ENCODE measurements at places on chromosomes 7 and 10.

DNA sequence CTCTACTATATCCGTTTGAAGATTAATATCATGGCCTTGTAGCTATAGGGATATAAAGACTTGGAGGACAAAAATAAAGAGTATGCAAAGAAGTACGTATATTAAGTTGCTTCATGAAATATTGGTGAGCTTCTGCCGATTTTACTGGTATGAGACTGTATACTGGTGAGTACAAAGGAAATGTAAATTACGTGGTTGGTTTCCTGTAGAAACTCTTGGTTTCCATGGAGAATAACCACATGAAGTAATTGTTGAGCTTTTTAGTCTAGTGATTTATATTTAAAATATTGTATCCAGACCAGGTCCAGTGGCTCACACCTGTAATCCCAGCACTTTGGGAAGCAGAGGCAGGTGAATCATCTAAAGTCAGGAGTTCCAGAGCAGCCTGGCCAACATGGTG, 32.2 kb upstream of the GLI3 start:
- DNase-seq: no peak

- DNase-seq: no peak
These were observed 64.6 kb downstream of the GSAP start for GRCh38 chr7:77351539-77352004.

GRCh38 chr7:77940647-77941046, 142.1 kb downstream of the PHTF2 start:
- no peak for DNase-seq

GRCh38 chr7:28782362-28782761, 175.8 kb downstream of the TRIL start:
- DNase-seq: no peak

DNA sequence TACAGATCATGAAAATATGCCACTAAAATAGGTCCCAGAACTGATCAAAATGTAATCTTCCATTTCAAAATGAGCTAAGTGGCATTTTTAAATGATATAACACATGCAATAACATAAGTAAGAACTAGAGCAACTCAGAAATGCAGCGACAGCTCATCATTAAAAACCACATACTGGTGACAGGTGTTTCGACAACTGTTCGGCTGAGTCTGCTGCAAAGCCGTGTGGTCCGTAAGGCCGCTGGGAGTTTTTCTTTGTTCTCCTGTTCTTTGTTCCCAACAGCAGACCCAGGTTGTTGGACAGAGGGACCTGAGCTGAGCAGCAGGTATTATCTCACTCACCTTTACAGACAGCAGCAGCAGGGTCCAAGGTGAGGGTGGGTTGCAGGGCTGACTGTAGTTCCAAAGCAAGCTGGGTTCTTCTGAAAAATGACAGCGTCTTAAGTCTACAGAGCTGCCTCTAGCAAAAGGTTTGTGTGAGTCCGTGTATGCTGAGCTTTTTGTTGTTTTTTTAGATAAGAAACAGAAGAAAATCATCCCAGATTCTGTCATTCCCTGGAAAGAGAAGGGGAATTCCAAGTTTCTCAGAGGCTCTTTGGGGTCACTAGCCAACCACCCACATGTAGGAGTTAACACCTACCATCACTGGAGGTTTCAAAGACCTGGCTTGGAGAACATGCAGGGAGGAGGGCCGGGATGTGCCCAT, 45.4 kb upstream of the MACROH2A2 start:
- DNase-seq: no peak

DNA sequence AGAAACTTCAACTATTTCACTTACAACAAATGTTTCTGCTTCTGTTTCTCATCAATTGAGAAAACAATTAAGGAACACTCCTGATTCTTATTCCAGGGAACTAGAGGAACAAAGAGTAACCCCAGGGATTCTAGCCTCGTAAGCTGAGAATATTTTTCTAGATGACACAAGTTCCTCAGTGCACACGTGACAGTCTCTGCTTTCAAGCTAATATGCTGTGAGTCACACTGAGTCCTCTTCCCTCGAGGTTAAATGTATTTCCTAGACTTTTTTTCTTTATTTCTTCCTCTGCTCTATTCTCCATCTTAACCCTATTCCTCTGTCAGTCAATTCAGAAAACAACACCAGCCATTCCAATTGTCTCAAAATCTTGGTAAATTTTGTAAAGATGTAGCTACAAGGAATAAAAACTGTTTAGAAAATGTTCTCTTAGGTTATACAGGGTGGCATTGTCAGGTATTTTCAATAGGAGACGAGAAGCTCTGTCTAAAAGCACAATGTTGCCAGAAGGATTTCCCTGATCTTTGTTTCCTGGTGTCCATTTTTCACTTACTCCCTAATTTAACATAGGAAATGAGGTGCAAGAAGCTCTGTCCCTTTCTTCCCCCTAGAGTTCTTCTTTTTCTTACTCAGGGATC, 5.8 kb upstream of the C1GALT1 start:
- no peak for DNase-seq

DNA sequence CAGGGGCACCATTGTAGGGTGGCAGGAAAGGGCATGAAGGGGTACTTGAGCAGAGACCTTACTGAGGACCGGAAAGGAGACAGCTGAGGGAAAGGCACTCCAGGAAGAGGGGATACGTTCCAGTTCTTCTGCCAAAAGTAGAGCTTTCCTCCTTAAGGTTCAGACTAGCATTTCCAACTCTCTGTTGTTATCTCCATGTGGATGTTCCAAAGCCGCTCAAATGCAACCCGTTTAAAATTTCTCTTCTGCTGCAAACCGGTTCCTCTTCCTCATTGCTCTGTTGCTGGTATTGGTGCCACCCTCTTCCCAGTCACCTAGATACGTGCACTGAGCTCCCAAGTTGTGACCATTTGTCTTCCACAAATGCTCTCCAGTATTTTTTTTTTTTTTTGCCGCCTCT, 47.5 kb downstream of the TMEM209 start:
- no peak for DNase-seq

DNA sequence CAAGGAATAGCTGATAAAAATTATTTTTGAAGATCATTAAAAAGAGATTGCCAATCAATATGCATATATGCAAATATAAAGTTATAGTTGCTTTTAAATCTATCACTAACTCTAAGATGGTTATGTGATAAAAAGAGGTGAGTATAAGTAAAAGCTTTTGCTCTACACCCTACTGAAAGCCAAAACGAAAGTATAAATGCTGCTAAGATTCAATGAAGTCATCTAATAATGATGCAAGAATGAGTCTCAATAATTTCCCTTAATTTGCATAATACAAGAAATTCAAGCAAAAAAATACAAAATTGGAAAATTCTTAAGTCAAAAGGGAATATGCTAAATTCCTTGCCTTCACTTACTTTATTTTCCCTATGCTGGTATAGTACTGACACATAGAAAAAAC, 75.2 kb downstream of the WAPL start:
- DNase-seq: no peak

DNA sequence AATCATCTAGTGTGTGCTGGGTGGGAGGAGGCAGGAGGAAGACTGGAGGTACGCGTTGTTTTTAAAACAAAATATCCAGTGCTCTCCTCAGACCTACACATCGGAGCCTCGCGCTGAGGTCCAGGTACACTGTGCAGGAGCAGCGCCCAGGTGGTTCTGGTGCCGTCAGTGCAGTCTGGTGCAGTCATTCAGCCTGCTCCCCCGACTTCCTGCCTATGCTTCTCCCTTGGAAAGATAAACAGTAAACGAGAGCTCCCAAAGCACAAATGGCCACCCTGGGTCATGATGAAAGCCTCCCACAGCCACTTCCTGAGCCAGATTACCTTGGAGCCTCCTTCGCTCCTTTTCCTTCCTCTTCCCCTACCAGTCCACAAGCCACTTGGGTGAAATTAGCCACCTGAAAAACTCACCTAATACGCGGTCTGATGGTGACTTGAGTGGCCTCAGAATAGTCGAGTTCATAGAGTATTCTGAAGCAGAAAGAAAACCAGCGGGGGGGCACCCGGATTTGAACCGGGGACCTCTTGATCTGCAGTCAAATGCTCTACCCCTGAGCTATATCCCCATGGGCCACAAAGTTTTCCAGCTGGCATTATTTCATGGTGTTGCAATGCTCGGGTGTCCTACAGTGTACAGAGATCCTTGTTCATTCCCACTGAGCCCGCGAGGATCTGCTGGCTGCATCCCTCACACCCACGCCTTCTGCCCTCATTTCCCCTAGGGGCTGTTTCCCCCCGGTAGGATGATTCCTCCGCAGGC, 82.5 kb downstream of the ZNF467 start:
- DNase-seq: no peak

- DNase-seq: no peak
These were observed 12.9 kb upstream of the CRYGN start for GRCh38 chr7:151452680-151453325.

- no peak for DNase-seq
These were observed 162.0 kb upstream of the PLXNA4 start for GRCh38 chr7:132738254-132738653.

GRCh38 chr10:67794909-67795460, 43.0 kb downstream of the DNAJC12 start:
- no peak for DNase-seq

DNA sequence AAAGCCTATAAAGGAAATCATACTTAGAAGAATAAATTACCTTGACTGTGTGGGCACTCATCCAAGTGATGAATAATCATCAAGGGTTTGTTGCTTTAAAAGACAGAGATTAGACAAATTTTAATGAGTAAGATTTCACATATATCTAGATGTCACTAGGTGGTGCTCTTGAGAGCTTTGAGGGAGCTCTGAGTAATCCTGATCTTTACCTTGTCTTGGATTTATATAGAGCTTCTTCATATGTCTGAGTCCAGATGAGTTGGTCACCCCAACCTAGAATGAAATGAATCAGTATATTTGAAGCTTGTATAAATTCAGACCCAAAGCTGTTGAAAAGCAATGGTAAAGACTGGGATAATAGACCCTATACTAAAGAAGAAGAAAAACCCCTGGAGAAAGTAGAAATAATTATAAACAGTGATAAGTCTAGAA, 3.7 kb downstream of the AGR2 start:
- DNase-seq: no peak

All from activated naive CD4-positive, alpha-beta T cell (primary cell).